Lower lobe of right lung (tissue), 2 donors: ENCODE measurements at places on chromosomes 11 and 22. TPM values are rescaled to one million over a fixed set of nuclear protein-coding genes. Genes with fewer than 3 reads are reported as not detected.

The SLC22A12 gene
- total RNA-seq, result not detected

The APLP2 gene
- total RNA-seq, result 582 TPM

The USP2 gene
- total RNA-seq, result 5.1 TPM

The CNIH2 gene
- total RNA-seq, result 0.89 TPM

The MUS81 gene
- total RNA-seq, result 52.8 TPM

The ZDHHC5 gene
- 64.4 TPM for total RNA-seq

The MMP12 gene
- total RNA-seq, result 0.27 TPM

The P2RY6 gene
- total RNA-seq, result 3.6 TPM

The PITPNM1 gene
- 54.1 TPM for total RNA-seq

The TSSK2 gene
- not detected for total RNA-seq

- H3K4me3 ChIP-seq, result no peak overlapping the region
- no peak for DNase-seq
- no peak overlapping the region for H3K27ac ChIP-seq
- H3K4me1 ChIP-seq, result no peaks in the 10 kb centered on the region
- H3K27me3 ChIP-seq, result no peaks in the 10 kb centered on the region
These were observed 103.7 kb downstream of the DSCAML1 start for GRCh38 chr11:117693344-117693743.

DNA sequence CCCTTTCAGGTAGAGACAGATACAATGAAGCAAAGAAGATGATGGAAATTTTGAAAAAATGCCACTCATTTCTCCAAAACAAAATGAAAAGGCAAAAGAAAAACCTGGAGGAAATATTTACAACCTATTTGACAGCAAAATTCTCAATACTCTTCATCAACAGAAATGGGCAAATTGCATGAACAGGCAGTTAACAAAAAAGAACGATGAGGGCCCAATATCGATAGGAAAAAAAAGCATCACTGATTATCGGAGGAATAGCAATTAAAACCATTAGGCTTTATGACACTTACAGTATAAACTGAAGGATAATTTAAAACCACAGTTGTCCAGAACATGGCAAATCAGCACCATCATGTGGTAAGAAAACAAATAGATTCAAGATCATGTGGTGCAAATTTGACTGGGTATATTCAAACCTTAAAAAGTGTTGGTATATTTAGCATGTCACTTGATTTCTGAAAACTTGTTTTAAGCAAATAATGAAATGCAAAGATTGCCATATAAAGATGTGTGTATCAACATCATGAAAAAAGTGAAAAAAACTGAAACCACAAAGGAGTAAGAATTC, 222.9 kb downstream of the BRD1 start:
- H3K27me3 ChIP-seq, result no peaks in the 10 kb centered on the region
- H3K27ac ChIP-seq, result no peak overlapping the region
- no peak overlapping the region for H3K4me3 ChIP-seq

DNA sequence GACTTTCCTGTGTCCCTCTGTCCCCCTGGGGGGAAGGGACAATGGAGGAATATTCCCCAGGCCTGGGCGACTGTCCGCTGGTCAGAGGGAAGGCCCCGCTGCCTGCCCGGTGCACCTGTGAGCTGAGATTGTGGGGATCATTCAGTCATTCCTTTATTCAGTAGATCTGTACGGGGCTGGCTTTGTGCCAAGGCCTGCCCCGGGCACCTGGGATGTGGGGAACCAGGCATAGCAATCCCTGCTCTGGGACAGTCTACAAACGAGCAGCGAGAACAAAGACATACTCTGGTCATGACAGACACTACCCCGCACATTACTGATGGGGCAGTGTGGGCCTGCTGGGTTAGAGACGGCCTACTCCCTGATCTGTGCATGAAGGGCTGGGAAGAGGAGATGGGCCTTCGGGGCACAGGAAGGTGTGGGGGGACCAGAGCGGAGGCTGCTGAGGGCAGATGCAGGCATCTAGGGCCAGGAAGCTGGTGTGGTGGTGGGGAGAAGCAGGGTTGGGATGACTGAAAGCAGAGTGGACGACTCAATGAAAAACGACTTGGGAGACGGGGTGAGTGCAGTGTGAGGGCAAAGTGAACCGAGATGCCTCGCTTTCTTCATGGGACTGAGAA, 1.8 kb upstream of the MYO7A start:
- no peaks in the 10 kb centered on the region for H3K36me3 ChIP-seq
- H3K4me1 ChIP-seq, result peaks cover 21% of the 10 kb centered on the region
- H3K27ac ChIP-seq, result no peak overlapping the region
- peaks cover 4% of the 10 kb centered on the region for H3K27me3 ChIP-seq
- no peak for DNase-seq

GRCh38 chr11:7654195-7654705, 19.1 kb downstream of the CYB5R2 start:
- no peak overlapping the region for H3K27ac ChIP-seq
- H3K36me3 ChIP-seq, result peaks cover 62% of the 10 kb centered on the region
- no peak overlapping the region for H3K4me3 ChIP-seq
- no peak for DNase-seq
- no peaks in the 10 kb centered on the region for H3K27me3 ChIP-seq

DNA sequence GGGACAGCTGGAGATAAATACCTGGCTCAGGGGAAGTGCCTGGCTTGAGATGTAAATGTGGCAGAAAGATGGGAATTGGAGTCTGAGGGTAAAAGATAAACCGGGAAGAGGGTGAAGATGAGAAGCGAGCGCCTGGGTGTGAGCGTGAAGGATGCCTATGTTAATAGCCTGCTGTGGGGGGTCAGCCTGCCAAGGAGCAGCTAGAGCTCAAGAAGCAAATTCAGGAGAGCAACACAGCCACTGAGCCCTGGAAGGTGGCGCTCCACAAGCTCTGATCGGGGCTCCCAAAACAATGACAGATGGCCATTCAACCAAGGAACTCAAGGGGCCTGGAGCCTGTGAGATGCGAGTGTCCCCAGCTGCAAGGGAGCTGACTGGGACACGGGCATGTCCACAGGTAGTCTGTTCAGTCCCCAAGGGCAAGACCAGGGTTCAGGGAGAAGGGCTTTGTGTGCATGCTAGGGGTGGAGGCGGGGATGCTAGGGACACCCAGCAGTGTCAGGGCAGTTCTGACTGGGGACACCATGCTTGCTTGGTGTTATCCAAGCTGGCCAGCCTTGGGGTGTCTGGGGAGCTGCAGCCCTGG, 2.8 kb downstream of the GSC2 start:
- H3K4me1 ChIP-seq, result peaks cover 18% of the 10 kb centered on the region
- no peak overlapping the region for H3K4me3 ChIP-seq
- H3K27me3 ChIP-seq, result peaks cover 49% of the 10 kb centered on the region
- H3K27ac ChIP-seq, result no peak overlapping the region
- peaks cover 5% of the 10 kb centered on the region for H3K36me3 ChIP-seq

- DNase-seq, result peak; percentile 61
- no peaks in the 10 kb centered on the region for H3K36me3 ChIP-seq
- no peaks in the 10 kb centered on the region for H3K27me3 ChIP-seq
These were observed 55.5 kb downstream of the CLPB start for GRCh38 chr11:72378704-72379383.

DNA sequence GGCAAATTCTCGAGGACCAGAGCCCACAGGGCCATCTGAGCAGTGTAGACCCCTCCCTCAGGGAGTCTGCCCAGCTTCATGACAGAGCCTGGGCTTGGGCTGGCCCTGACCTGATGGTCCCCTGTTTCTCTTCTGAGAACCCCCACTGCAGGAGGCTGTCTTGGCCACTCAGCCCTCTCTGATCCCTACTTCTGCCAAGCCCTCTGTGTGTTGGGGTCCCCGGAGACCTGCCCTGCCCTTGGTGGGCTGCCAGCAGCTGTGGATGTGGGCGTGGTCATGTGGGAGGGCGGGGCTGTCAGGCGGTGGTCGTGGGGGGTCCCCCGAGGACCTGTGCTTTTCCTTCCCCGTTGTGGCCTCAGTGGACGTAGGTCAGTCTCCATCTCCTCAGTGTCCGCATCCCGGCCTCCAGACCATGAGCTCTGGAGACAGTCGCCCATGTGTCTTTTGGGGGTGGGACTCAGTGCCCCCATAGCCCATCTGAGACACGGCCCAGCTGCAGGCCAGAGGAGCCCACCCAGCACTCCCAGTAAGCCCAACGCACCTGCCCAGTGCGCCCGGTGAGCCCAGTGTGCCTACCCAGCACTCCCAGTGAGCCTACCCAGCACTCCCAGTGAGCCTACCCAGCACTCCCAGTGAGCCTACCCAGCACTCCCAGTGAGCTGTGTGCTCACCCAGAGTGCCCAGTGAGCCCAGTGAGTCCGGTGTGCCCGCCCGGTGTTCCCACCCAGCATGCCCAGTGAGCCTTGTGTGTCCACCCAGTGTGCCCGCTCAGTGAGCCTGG, 409.2 kb downstream of the TBC1D22A start:
- H3K4me1 ChIP-seq, result peaks cover 13% of the 10 kb centered on the region
- no peaks in the 10 kb centered on the region for H3K27me3 ChIP-seq
- peaks cover 10% of the 10 kb centered on the region for H3K36me3 ChIP-seq
- DNase-seq, result peak; percentile 29
- H3K27ac ChIP-seq, result no peak overlapping the region

DNA sequence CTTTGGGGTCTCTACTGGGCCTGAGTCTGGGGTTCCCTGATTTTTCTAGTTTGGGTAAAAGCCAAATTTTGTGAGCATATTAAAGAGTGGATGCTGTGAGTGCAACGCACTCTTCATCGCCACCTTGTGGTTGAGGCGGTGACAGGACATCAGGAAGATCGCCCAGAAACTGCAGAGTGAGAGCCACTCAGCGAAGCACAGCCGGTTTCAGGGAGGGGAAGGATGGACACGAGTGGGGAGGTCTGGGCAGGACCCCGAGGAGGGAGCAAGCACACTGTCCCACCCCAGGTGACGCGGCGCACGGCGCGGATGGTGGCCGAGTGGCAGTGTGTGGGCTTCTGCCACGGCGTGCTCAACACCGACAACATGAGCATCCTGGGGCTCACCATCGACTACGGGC, 9.1 kb downstream of the SELENOO start:
- H3K36me3 ChIP-seq, result peaks cover 96% of the 10 kb centered on the region
- H3K4me1 ChIP-seq, result peaks cover 14% of the 10 kb centered on the region
- H3K27me3 ChIP-seq, result no peaks in the 10 kb centered on the region
- H3K4me3 ChIP-seq, result no peak overlapping the region

DNA sequence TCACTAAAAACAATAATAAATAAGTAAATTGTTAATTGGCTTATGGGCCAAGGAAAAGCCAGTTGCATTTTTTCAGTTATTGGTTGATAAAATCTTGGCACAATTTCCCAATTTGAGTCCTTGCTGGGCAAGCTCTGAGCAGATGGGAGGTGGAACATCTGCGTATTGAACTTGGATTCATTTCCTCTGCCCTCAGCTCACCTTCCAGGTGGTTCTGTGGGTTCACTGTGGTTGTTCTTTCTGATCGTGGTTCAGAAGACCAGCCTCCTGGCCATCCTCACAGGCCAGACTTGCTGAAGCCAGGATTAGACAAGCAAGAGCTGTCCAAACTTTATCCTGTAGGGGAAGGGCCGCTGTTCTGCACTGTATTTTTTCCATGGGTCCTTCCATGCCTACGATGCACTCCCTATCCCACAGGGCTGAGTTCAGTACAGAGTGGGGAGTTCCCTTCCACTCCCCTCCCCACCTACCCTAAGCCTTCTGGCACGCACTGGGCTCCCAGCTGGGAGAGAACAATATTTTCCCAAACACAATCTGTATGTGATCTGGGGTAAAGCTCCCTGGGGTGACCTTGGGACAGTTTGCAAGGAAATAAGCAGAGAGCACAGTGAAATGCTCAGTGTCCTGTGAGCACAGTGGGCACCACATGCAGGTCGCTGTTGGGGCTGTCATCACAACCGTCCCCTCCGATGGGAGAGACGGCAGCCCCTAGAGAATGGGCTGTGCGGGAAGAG, 43.5 kb upstream of the TP53I11 start:
- no peak overlapping the region for H3K27ac ChIP-seq
- no peaks in the 10 kb centered on the region for H3K36me3 ChIP-seq
- H3K4me3 ChIP-seq, result no peak overlapping the region
- H3K27me3 ChIP-seq, result no peaks in the 10 kb centered on the region

GRCh38 chr11:119832202-119832935, 103.4 kb upstream of the NECTIN1 start:
- H3K36me3 ChIP-seq, result no peaks in the 10 kb centered on the region
- no peak overlapping the region for H3K4me3 ChIP-seq
- peaks cover 16% of the 10 kb centered on the region for H3K27me3 ChIP-seq

GRCh38 chr11:94336033-94336432, 31.7 kb downstream of the IZUMO1R start:
- no peak overlapping the region for H3K27ac ChIP-seq
- no peak for DNase-seq

GRCh38 chr11:94028436-94028835, 7.3 kb downstream of the HEPHL1 start:
- H3K4me3 ChIP-seq, result no peak overlapping the region
- no peak for DNase-seq
- no peaks in the 10 kb centered on the region for H3K36me3 ChIP-seq
- no peaks in the 10 kb centered on the region for H3K27me3 ChIP-seq
- no peak overlapping the region for H3K27ac ChIP-seq

DNA sequence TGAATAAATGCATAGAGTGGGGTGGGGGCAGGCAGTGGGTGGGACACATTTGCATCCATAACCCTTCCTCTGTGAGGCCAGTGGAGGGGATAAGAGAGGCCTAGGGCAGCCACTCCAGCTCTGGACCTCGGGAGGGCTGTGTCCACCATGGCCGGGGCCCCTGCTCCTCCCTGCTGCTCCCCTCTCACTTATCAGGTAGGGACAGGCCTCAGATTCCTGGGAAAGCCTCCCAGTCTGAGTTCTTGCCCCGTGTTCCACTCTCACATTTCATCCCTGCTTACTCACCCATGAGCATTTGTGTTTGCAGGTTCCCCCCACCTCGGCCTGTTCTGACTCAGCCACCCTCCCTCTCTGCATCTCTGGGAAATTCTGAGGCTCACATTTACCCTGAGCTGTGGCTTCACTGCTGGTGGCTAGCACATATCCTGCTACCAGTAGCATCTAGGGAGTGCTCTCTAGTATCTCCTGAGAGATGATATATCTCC, 128.7 kb upstream of the TOP3B start:
- H3K27ac ChIP-seq, result no peak overlapping the region
- H3K4me3 ChIP-seq, result no peak overlapping the region
- no peak for DNase-seq

GRCh38 chr22:44231233-44231632, 50.5 kb downstream of the PARVG start:
- no peaks in the 10 kb centered on the region for H3K4me1 ChIP-seq
- no peaks in the 10 kb centered on the region for H3K27me3 ChIP-seq
- no peak overlapping the region for H3K4me3 ChIP-seq
- H3K36me3 ChIP-seq, result no peaks in the 10 kb centered on the region

DNA sequence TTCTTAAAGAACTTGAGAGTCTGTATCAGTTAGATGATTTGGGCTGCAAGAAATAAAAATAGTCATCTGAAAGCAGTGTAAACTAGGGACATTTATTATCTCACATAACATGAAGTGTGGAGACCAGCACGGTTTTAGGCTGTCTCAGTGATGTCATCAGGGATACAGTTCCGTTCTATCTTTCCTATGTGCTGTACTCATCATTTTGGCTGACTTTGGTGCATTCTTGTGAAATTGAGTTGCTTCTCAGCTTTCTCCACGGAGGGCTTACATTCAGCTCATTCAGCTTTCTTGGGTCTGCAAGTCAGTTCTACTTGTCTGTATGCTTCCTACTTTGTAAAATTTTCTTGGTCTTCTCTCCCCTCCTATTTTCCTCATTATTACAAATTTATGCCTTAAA, 51.8 kb upstream of the LIN7C start:
- no peaks in the 10 kb centered on the region for H3K4me1 ChIP-seq
- no peaks in the 10 kb centered on the region for H3K36me3 ChIP-seq
- no peak overlapping the region for H3K27ac ChIP-seq
